Astrocyte of the cerebellum (primary cell): ENCODE measurements at places on chromosomes 6 and 20.

DNA sequence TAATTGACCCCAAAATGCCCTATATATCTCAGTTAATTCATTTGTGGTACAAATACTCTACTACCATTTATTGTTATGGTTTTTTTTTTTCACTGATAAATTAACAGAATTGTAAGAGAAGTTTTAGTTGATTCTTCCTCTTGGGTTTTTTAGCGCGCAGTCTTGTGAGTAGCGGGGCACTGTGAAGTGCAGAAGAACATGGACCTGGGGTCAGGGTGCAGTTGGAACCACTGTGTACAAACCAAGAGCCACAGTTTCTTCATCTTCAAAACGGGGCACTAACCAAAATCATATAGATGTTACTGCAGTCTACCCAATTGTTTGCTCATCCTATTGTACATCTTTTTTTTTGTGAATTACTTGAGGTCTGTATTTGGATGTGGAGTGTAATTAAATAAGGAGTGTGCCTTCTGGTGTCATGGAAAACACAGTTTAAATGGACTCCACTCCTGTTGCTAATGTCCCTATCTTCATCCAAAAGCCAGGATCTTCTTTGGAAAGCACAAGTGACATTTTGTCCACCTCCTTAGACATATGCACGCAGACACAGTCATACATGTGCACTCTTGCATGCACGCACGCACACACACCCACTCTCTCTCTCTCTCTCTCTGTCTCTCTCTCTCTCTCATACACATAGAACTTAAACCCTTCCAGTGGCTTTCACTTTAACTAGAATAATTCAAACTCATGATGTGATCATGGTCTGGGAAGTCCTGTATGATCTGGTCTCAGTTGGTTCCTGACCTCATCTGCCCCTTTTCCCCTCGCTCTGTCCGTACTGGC, 51.5 kb downstream of the AFDN start:
- DNase-seq, result no peak

DNA sequence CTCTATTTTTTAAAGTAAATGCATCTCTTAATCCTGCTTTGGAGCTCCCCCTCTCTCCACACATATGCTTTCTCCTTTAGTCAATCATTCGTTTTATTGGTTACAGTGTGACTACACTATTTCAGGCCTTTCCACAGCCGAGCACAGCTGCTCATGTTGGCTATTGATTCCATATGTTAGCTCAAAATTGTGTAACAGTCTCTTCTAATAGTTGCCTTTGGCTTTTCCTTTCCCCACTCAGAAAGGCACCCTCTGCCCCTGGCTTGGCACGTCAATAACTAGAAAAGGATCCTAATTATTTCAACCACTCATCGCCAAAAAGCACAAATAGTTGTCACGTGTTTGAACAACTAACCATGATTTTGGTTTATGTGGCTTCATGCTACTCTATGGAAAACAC, 410.3 kb upstream of the SLC35B3 start:
- DNase-seq, result no peak

- no peak for DNase-seq
These were observed at the start of gene PKIG for GRCh38 chr20:44582311-44583025. Gene PKIG (plus strand): TSS chr20:44582579. CDS start chr20:44614557, 31,978 bp downstream.

DNA sequence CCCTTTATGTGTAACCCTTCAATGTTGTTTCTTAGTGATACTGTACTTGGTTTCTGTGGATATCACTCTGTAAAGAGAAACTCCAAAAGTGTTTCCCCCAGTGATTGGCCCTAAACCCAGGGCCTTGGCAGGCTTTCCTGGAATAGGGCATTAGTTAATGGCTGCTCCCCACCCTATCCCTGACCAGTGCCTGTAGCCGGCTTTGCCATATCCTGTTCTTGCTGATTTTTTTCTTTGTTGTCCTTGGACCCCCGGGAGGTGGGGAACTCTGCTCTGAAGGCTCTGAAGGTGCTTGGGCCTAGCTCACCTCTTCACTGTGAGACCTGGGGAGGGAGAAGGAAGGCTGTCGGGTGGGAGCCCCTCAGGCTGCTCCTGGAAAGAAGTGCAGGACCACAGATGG, 120.1 kb downstream of the TCP11 start:
- no peak for DNase-seq

- DNase-seq, result no peak
These were observed 151.5 kb upstream of the FLRT3 start for GRCh38 chr20:14488756-14489479.

- no peak for DNase-seq
These were observed 123.8 kb upstream of the MARCKS start for GRCh38 chr6:113733381-113733780.

DNA sequence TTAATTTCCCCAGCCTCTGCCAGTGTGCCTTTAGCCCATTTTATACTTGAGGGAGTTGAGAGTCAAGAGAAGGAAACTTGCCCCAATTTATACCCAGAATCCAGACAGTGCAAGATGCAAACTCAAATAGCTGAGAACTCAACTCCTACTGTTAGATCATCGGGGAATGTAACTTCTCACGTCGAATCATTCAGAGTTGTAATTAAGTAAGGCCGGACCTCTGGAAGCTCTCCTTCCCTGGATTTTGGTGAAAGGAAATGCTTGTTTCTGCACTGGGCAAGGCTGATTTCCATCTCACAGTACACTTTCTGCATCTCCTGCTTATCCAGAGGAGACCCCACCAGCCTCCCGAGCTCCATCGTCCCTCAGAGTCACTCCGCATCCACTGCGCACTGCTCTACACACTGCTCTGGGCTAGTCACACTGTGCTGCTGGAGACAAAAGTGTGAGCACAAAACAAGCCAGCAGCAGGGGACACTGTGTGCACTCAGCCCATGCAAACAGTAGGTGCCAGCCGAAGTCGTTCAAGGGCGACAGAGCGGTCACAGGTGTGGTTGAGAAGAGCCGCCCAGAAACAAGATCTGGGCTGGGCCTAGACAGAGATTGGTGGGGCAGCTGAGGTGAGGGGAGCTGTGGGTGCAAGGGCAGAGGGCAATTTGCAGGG, 150.4 kb upstream of the QKI start:
- no peak for DNase-seq

GRCh38 chr20:44614525-44614924, 32.1 kb downstream of the PKIG start:
- DNase-seq, result no peak
